ENCODE measurements at places on chromosomes 6 and 20. TPM values are rescaled to one million over a fixed set of nuclear protein-coding genes. Genes with fewer than 3 reads are reported as not detected.

PPP1R11 gene
- 42.2 TPM for total RNA-seq

PAK5 gene
- total RNA-seq, result not detected

GUCA1A gene
- not detected for total RNA-seq

SFT2D1 gene
- 41.4 TPM for total RNA-seq

VWA7 gene
- total RNA-seq, result 1.4 TPM

MAN1A1 gene
- not detected for total RNA-seq

EFCAB8 gene
- total RNA-seq, result not detected

RAET1L gene
- not detected for total RNA-seq

OPRM1 gene
- not detected for total RNA-seq

PI3 gene
- total RNA-seq, result 2.5 TPM

ENPP3 gene
- total RNA-seq, result not detected

RPP21 gene
- total RNA-seq, result 63.6 TPM

GPR63 gene
- total RNA-seq, result 0.26 TPM

MYCT1 gene
- total RNA-seq, result 0.11 TPM

RIPOR2 gene
- 0.26 TPM for total RNA-seq
